ENCODE measurements at places on chromosomes 13 and 19. TPM values are rescaled to one million over a fixed set of nuclear protein-coding genes. Genes with fewer than 3 reads are reported as not detected.

DNA sequence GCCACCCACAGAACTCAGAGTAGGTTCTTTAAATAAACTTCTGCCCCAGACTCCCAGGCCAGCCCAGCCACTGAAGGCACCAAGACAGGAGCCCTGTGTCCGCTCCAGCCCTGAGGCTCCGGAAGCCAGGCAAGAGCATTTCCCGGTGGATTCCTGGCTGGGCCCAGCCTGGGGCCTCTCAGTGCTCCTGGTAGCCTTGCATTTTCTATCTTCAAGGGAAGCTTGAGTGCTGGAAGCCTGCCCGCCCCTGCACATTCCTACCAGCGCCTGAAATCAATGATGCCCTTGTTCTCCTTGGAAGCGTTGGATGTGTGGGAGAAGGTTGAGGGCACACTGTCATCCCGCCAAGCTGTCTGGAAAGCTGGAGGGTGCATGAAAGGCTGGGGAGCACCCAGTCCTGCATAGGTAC lies 70.3 kb downstream of the ALOX5AP start:
- DNase-seq, result no peak

Gene CD33
- 2.7 TPM for total RNA-seq

Gene TIMM50
- 44.9 TPM for total RNA-seq

- DNase-seq, result no peak
Observed at GRCh38 chr13:35146686-35147085, 204.6 kb downstream of the NBEA start.
